ENCODE measurements at places on chromosomes 6 and 20. TPM values are rescaled to one million over a fixed set of nuclear protein-coding genes. Genes with fewer than 3 reads are reported as not detected.

The GPR63 gene
- total RNA-seq, result 7.8 TPM

The TPBG gene
- total RNA-seq, result 29.6 TPM

The GPRC6A gene
- 0.17 TPM for total RNA-seq

The STMND1 gene
- total RNA-seq, result not detected

The PACSIN1 gene
- total RNA-seq, result 12.6 TPM

The CFB gene
- 1.4 TPM for total RNA-seq

The PPP1R16B gene
- 12.0 TPM for total RNA-seq

The HTR1E gene
- 0.09 TPM for total RNA-seq

The TSPO2 gene
- not detected for total RNA-seq

The GRM1 gene
- 0.41 TPM for total RNA-seq

The SNHG17 gene
- 52.0 TPM for total RNA-seq

The CGA gene
- total RNA-seq, result not detected

The SCUBE3 gene
- total RNA-seq, result 1.6 TPM

The FHL5 gene
- total RNA-seq, result not detected
